SHP77 treated with DMSO at 0.1 percent for 48 hours (cell line): ENCODE measurements at places on chromosomes 2 and 18.
A peak's percentile ranks its signal among the peaks of the same experiment; 100 is the strongest.

DNA sequence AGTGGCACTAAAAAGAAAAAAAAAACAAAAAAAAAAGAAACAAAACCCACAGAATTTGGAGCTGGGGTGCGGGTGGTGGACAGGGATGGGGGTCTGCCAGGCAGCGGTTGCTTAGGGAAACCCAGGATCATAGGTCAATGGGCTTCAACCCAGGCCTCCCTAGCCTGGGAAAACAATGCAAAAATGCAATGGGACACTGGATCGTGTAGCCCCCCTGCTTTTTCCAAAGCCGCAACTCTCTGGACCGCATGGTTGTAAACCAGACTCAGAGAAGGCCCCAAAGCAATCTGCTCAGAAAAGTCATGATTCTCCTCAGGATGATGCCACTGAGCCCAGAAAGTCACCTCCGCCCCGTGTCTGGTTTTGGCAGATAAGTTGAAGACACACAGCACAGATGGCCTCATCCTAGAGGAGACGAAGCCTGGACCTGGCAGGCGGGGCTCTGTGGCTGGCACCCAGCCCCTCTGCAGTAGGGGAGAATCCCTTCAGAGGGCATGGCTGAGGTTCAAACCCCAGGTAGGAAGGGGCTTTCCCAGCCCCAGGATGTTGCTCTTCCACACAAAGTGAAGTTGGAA is 5.1 kb downstream of the DLX2 start:
- DNase-seq = no peak

GRCh38 chr2:118791483-118791882 is 56.0 kb downstream of the EN1 start:
- DNase-seq = no peak

DNA sequence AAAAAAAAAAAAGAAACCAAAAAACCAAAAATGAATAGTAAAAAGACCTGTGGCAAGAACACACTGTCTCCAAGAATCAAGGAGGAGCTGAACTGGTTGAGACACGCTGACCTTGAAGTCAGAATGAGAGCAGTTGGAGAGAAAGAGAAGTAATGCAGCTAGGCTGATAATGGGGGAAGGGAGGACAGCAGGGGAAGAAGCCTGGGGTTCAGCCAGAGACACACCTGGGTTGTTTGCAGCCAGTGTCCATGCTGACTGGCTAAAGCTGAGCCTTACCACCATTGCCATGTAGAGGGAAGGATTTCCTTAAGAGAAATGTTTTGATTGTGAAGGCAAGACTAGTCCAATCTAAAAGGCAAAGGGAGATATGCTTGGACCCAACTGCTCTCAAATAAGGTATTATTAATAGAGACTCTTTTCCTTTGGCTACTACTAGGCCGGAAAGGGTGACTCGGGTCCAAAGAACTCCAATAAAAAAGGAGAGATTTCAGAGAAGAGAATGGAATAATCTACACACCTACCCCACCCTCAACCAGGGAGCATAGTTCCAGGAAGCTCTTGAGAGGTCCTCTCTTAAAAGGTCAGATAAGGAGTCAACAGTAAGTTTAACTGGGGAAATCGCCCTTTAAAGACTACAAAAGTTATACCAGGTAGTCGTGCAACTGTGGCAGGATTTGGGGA is 25.2 kb upstream of the REL start:
- no peak for DNase-seq

GRCh38 chr2:22382479-22383169 is 1002.4 kb upstream of the KLHL29 start:
- DNase-seq = no peak

DNA sequence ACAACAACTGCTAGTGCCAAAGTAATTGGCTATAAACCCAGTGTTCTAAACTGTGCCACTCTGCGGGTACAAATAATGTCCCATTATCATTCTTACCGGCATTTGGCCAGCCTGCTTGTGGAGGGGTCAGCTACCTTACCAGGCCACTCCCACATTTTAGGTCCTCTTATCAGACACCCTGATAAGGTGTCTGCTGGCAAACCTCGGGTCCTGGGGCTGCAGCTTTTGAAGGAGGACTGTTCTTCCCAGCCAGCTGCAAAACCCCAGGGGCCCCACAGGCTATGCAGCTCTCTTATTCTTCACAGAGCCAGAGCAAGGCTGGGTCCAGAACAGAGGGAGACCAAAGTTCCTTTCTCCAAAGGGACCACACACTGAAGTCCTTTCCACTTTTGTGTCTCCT is 258.0 kb upstream of the REV1 start:
- no peak for DNase-seq

DNA sequence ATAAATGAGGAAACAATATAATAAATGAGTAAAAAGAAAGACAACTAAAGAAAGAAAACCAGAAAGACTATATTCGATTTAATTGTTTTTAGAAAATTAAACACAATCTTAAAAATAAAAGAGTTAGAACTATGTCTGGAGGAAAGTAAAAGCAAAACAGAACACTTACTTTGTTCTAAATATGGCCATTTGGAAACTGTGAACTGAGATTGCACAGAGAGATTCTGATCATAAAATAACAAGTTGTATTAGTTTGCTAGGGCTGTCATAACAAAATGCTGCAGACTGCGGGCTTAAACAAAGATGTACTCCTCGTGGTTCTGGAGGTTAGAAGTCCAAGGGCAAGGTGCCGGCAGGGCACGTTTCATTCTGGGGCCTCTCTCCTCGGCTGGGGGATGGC is 128.1 kb upstream of the AQP4 start:
- DNase-seq = no peak

DNA sequence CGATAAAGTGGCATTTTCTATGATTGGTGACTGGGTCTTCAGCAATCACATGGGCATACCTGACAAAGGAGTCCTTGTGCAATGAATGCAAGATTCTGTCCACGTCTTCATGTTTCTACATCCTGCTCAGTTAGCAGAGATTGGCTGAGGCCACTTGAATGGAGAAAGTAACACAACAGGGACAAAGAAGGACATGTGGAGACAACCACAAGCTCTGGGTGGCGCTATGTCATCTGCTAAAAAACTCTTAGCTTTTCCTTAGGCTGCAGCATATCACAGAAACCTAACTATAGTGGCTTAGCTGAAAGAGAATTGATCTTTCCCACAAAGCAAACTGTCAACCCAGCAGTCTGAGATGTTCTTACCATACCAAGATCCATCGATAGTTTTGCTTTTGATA is 1109.7 kb downstream of the SOCS6 start:
- DNase-seq = peak; percentile 37

GRCh38 chr2:86625096-86625495 is 1.4 kb upstream of the RNF103 start:
- DNase-seq = no peak

DNA sequence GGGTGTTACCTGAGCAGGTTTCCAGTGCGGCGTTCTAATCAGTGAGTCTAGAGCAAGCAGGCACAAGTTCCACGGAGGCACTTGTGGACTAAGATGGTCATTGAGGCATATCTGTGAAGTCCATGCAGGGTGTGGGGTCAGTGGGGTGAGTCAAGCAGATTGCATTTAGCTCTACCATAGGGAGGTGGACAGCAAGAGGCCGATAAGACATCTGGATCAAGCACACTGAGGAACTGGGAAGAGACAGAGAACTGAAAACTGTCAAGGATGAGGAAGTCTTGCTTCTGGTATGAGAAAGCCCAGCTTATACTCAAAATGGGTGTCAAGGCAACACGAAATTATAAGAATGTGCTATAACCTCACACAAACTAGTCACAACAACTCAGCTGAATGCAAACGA is 61.2 kb upstream of the SLC39A10 start:
- no peak for DNase-seq

DNA sequence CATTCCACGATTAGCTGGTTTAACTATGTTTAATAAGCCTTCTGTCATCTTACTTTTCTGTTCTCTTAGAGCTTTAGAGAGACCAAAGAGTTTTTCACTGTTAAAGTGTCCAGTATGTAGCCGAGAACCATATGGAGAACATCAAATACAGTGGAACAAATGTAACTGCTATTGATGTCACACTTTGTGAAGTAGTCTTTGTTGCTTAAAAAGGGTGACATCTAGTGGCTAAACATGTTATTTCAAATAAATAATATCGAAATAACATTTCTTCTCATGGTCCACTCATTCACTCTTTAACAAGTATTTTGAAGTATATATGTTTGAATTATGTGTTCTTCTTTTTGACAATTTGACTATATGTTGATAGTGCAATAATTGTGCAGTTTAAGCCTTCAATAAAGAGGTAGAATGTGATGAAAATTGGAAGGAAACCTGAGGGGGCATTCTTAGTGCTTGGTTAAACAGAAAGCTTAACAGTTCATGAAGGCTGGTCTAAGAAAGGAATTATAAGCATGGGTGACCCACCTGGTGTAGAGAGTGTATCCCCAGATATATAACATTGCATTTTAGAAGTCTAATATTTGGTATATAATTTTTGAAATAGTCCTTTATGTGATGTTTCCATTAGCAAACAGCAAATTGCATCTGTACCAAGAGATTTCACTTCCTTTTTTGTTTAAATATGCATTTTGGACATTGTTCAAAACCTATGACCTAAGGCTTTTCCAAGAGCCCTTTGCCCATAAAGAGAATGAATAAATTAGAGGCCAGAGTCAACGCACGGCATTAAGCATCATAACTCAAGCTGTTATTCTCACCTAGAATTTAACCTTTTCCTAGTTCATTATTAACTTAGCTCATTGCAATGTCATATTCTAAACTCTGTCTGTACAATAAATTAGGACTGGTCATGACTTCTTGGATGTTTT is 112.1 kb downstream of the KYNU start:
- DNase-seq = peak; percentile 0

DNA sequence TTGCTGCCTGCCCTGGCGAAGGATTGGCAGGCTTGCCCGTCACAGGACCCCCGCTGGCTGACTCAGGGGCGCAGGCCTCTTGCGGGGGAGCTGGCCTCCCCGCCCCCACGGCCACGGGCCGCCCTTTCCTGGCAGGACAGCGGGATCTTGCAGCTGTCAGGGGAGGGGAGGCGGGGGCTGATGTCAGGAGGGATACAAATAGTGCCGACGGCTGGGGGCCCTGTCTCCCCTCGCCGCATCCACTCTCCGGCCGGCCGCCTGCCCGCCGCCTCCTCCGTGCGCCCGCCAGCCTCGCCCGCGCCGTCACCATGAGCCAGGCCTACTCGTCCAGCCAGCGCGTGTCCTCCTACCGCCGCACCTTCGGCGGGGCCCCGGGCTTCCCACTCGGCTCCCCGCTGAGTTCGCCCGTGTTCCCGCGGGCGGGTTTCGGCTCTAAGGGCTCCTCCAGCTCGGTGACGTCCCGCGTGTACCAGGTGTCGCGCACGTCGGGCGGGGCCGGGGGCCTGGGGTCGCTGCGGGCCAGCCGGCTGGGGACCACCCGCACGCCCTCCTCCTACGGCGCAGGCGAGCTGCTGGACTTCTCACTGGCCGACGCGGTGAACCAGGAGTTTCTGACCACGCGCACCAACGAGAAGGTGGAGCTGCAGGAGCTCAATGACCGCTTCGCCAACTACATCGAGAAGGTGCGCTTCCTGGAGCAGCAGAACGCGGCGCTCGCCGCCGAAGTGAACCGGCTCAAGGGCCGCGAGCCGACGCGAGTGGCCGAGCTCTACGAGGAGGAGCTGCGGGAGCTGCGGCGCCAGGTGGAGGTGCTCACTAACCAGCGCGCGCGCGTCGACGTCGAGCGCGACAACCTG is at the start of gene DES:
DES (plus strand) TSS at position 223 of the 857 bp plus-strand sequence; CDS start at position 309, 86 bp downstream.
- DNase-seq = no peak

DNA sequence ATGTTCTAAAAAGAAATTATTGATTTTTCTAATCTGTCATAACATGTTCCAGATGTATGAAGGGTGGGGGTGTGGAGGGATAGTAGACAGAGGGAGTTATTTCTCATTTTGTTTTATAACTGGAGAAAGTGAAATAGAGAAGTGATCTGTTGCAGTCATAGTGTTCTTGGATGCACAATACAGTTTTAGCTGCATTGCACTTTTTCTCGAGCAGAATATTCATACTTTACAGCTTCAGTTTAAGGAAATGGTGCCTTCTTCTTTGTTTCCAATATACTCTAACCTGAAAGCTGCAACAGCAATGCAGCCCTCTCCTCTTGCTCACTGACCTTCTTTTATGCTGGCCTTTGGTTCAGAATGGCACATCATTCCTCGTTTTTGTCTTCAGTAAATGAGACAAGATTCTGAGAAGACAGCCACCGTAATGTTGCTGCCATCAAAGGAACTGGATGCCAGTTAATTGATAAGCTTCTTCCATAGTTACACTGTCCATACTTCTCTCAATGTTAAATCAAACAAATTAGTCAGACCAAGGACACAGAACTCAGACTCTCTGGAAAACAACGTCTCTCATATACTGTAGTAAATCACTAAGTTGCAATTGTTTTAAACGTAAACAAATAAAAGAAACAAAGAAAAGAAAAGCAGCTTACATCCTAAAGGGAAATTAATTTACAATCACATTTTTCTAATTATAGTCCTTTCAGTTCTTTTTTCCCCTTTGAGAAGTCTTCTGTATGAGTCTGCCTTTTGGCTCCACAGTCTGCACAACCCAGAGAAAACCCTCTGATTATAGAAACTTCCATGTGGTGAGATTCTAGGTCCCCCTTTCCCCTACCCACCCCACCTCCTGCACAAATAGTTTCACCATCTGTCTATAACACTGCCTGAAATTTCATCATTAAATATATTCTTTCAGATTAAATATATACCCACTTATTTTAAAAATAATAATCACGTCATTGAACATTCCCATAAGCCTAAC is 97.4 kb upstream of the UGP2 start:
- DNase-seq = no peak

DNA sequence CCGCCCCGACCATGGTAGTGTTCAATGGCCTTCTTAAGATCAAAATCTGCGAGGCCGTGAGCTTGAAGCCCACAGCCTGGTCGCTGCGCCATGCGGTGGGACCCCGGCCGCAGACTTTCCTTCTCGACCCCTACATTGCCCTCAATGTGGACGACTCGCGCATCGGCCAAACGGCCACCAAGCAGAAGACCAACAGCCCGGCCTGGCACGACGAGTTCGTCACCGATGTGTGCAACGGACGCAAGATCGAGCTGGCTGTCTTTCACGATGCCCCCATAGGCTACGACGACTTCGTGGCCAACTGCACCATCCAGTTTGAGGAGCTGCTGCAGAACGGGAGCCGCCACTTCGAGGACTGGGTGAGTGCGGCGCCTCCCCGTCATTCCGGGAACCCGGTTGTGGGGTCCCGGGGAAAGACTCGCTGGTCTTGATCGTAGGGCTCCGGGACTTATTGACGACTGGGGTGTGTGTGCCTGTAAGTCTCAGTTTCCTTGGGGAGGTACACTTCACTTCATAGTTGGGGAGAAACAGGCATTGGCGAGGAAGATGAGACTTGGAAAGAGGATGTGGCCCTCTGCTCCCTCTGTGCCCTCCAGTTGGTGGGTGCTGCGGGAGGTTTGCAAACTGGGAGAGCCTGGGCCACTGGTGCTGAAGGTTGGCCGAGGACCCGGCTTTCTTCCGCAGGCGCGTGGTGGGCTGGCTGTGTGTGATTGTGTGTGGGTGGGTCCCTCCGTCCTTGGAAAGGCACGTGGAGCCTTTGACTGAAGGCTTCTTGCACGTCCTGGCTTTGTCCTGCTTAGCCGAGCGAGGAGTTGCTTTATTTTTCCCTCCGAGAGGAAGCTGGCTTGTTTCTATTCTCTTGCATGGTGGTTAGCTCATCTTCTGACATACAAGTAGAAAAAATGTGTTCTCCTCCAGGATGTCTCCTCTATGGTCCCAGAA is 886 bp downstream of the PRKCE start:
- no peak for DNase-seq

- no peak for DNase-seq
Observed at GRCh38 chr18:36680042-36680441, 148.8 kb downstream of the TPGS2 start.

GRCh38 chr2:135664623-135665068 is 77.0 kb upstream of the UBXN4 start:
- no peak for DNase-seq

- DNase-seq = no peak
Observed at GRCh38 chr2:3483986-3484960, 35.1 kb downstream of the ADI1 start.
